ENCODE measurements at places on chromosomes 11 and 22. TPM values are rescaled to one million over a fixed set of nuclear protein-coding genes. Genes with fewer than 3 reads are reported as not detected.

The VSIG10L2 gene
- total RNA-seq: not detected

The TPCN2 gene
- 19.1 TPM for total RNA-seq

- DNase-seq: peak; percentile 10
Measured at GRCh38 chr11:15941206-15941770, 415.1 kb downstream of the SOX6 start.

The KCTD14 gene
- 0.23 TPM for total RNA-seq

GRCh38 chr11:118342503-118343161 lies at the start of gene CD3D:
TSS of gene CD3D (minus strand) at chr11:118342705. CDS start at chr11:118342607, 98 bp downstream.
- peak; percentile 63 for DNase-seq

The NDUFC2 gene
- total RNA-seq: 215 TPM

The OR6A2 gene
- 0.53 TPM for total RNA-seq

GRCh38 chr11:70818351-70818750 lies 420.0 kb downstream of the CTTN start:
- no peak for DNase-seq

The GLYAT gene
- total RNA-seq: not detected

GRCh38 chr11:111631024-111631665 lies 28.9 kb downstream of the SIK2 start:
- DNase-seq: no peak

The SCGB1D1 gene
- not detected for total RNA-seq

The KDM4D gene
- total RNA-seq: 0.84 TPM

- DNase-seq: peak; percentile 47
Measured at GRCh38 chr11:65468874-65469333, 29.9 kb upstream of the MALAT1 start.

The LRRC4C gene
- total RNA-seq: not detected

The TTC28 gene
- 1.4 TPM for total RNA-seq

- no peak for DNase-seq
Measured at GRCh38 chr11:26914968-26915367, 78.9 kb upstream of the FIBIN start.

DNA sequence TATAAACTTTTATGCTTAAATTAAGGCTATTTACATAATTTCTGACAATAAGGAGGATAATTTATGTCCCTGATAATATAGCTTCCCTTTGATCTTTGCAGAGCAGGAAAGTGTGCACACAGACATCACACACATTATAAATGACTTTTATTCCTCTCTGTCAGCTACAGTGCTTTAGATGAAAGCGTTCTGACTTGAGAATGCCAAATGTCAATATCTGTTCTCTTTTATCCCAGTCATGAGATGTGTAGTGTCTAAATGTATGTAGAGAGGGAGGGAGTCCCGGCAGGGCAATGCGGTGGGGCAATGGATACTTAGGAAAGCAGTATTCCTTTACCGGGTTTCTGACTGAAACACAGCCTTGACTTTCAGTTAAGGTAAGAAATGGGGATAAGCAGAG lies 225.4 kb upstream of the CHORDC1 start:
- DNase-seq: no peak

The OR4D5 gene
- total RNA-seq: not detected

DNA sequence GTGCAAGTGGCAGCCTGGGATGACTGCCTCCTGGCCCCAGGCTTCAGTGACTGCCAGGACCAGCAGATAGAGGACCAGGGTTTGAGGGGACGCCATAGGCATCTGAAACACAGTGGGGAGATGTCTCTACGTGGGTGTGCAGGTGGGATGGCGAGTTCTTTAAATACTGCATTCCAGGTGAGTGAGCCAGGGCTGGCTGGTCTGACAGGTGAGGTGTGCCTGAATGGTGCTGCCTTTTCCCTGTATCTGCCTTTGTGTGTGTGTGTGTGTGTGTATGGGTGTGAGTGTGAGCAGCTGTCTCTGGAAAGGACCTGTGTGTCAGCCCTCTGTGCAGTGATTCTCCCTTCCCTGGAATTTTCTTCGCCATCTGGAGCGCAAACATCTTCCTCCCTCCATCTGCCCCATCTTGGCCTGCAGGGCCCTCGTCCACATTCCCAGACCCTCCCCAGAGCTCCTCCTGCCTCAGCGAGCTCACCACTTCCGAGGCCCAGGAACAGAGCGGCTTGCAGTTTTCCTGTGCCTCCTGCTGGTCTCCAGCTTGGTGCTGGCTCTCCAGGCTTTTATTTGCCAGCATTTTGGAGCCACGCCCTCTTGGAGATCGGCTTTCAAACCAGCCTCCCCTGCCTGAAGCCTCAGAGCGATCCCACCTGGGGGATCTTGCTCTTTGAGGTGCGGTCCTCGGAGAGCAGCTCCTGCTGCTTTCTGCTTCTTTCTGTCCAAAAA lies at the start of gene GPHA2:
GPHA2 (minus strand) TSS at position 535 of the 723 bp plus-strand sequence; CDS start at position 102, 433 bp downstream.
- DNase-seq: no peak

GRCh38 chr11:114614127-114614720 lies 18.6 kb upstream of the NXPE4 start:
- no peak for DNase-seq

GRCh38 chr22:45210174-45210573 lies 30.5 kb downstream of the KIAA0930 start:
- no peak for DNase-seq

GRCh38 chr11:128297805-128298204 lies 289.6 kb downstream of the ETS1 start:
- DNase-seq: no peak

- DNase-seq: no peak
Measured at GRCh38 chr11:7004482-7004881, 15.7 kb downstream of the ZNF214 start.

The BLID gene
- not detected for total RNA-seq

Data from activated T-helper 2 cell treated with anti-CD3 and anti-CD28 coated beads, Interferon-gamma antibody, Interleukin-2, Interleukin-4, amounts not matched to agents 10 μg/mL and 5 μg/mL and 100 μg/mL, durations not matched to agents 14 hours and 24 hours and 36 hours (primary cell).